ENCODE measurements at places on chromosomes 6 and 20. TPM values are rescaled to one million over a fixed set of nuclear protein-coding genes. Genes with fewer than 3 reads are reported as not detected.

TMEM170B gene
- total RNA-seq: 0.60 TPM

EFCAB8 gene
- total RNA-seq: not detected

TAGAP gene
- not detected for total RNA-seq

DDO gene
- 0.12 TPM for total RNA-seq

RARS2 gene
- total RNA-seq: 20.4 TPM

RAD21L1 gene
- total RNA-seq: 0.09 TPM

HSPA12B gene
- total RNA-seq: 0.35 TPM

DOK5 gene
- total RNA-seq: 0.05 TPM

SLC23A2 gene
- total RNA-seq: 17.0 TPM

WFDC8 gene
- total RNA-seq: not detected

ATP6V1G2 gene
- 0.64 TPM for total RNA-seq

CDH4 gene
- total RNA-seq: 8.4 TPM

TINAG gene
- not detected for total RNA-seq

SUMO4 gene
- not detected for total RNA-seq

UST gene
- 3.3 TPM for total RNA-seq

HUS1B gene
- 0.35 TPM for total RNA-seq

HLA-DOA gene
- not detected for total RNA-seq

RPS10 gene
- 2,196 TPM for total RNA-seq

RAET1L gene
- 0.40 TPM for total RNA-seq

BTBD3 gene
- total RNA-seq: 17.3 TPM

CST4 gene
- total RNA-seq: not detected

EDN3 gene
- 0.72 TPM for total RNA-seq

TRIM10 gene
- total RNA-seq: not detected

DEFB119 gene
- total RNA-seq: not detected

MTFR2 gene
- 12.8 TPM for total RNA-seq

PPP1R3G gene
- 1.4 TPM for total RNA-seq

MCHR2 gene
- total RNA-seq: not detected

CNBD2 gene
- 6.4 TPM for total RNA-seq

TGM3 gene
- 0.03 TPM for total RNA-seq

PPP1R14C gene
- 0.89 TPM for total RNA-seq

AIG1 gene
- total RNA-seq: 26.4 TPM

KHDC3L gene
- not detected for total RNA-seq

BMP7 gene
- 0.72 TPM for total RNA-seq

ASIP gene
- not detected for total RNA-seq

GMPR gene
- total RNA-seq: 2.2 TPM

PRPH2 gene
- not detected for total RNA-seq

ID1 gene
- total RNA-seq: 431 TPM

LGSN gene
- 3.3 TPM for total RNA-seq
